ENCODE measurements at places on chromosomes 3 and 15.
A peak's percentile ranks its signal among the peaks of the same experiment; 100 is the strongest.

- no peak for DNase-seq
Observed at GRCh38 chr15:66186049-66186825, 67.3 kb downstream of the MEGF11 start.

GRCh38 chr3:111691293-111691909, 96.3 kb upstream of the ZBED2 start:
- peak; percentile 64 for DNase-seq

GRCh38 chr15:58547628-58548307, 116.0 kb downstream of the LIPC start:
- no peak for DNase-seq

- no peak for DNase-seq
Observed at GRCh38 chr15:43516185-43516584, 1.2 kb upstream of the MAP1A start.

GRCh38 chr15:90031231-90031791, 30.2 kb downstream of the ZNF710 start:
- peak; percentile 56 for DNase-seq

GRCh38 chr3:107973152-107973551, 117.7 kb downstream of the CD47 start:
- no peak for DNase-seq

- peak; percentile 84 for DNase-seq
Observed at GRCh38 chr3:181700168-181701087, 11.3 kb upstream of the SOX2 start.

- no peak for DNase-seq
Observed at GRCh38 chr3:46489875-46490274, 7.9 kb upstream of the RTP3 start.

DNA sequence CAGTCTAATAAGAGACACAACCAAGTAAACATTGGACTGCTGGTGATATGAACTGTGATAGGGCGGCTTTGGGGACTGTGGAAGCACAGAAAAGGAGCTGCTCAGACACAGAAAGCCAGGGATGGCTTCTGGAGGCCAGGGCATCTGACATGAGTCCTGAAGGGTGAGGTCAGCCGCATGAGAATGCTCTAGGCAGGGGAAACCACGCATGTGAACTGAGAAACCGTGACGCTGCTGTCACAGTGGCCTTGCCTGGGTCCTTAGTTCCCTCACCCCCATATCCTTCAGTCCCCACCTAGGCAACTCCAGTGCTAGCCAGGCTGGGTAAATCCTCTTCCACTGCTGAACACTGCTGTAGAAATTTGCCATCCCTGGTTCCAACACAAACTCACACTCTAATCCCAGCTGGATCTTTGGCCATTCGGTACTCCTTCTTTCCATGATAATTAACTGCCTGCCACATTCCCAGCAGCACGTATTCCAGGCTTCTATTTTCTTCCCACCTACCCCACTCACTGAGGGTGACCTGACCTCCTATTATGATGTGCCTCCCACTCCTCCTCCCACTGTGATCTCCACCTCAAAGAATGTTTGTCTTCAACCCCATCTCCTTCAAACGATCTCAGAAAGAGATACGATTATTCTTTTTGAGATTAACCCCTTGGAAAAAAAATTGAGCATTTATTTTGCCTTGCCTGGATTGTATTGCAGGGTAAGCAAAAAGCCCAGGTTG, 31.4 kb downstream of the CRYGS start:
- DNase-seq: no peak

DNA sequence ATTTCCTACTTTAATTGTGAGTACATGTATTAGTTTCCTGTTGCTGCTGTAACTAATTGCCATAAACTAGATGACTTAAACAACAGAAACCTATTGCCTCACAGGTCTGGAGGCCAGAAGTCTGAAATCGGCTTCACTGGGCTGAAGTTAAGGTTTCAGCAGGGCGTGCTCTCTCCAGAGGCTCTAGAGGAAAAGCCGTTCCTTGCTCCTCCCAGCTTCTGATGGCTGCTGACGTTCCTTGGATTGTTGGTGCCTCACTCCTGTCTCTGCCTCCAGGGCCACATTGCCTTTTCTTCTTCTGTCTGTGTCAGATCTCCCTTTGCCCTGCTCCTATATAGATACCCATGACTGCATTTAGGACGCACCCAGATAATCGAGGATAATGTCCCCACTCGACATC, 80.9 kb downstream of the ARHGAP31 start:
- DNase-seq: no peak

- peak; percentile 56 for DNase-seq
Observed at GRCh38 chr3:33915796-33916546, 117.5 kb downstream of the PDCD6IP start.

DNA sequence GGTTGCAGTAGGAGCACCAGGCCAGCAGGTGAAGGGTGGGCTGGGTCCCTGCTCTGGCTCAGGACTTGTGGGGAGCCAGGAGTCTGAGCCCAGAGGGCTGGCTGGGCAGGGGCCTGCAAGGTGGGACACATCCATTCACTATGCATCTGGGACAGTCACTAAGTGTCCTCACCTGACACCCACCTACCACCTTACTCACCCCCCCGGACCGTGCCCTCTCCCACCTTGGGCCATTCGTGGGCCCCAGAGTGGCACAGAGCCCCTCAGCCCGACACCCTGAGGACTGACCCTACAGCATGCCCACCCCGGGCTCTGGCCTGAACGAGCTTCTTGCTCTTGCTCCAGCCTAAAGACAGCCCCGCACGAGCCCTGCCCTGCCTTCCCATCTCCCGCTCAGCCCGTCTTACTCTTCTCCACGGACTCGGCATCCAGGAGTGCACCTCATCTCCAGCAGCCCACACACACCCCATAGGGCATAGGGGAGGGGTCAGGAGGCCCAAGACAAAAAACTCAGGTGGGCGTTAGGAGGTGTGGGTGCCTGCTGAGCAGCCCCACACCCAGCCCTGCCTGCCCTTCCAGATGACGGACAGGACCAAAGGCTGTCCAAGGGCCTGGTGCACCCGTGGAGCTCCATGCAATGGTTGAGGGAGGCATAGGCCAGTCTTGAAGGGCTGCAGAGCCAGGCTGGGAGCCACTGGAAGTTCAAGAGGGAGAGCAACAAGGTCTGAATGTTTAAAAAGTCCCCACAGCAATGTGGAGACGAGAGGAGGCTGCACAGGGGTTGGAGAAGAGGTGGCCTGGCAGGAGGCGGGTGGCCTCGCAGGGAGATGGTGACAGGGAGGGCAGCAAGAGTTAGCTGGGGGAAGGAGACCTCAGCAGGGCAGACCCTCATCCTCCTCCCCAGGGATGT, 27.0 kb downstream of the PTH1R start:
- no peak for DNase-seq

DNA sequence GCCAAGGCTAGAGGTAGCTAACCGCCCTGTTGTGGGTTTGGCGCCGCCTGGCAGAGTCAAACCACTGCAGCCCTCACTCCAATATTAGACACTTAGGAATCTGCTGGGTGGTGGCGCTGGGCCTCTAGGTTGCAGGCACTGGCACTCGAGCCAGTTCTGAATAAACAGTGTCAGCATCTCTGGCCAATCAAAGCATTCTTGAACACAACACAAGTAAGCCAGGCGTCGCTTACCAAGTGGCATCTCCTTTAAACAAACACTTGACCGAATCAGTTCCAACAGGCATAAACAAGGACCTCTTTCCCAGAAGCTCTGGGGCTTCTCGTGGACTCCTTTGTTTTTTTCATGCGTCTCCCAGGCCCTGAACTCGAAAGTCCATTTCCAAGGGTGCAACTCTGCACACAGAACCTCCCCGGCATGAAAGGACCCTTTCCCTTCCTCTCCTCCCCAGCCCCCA, 82.3 kb downstream of the LRIG1 start:
- no peak for DNase-seq

DNA sequence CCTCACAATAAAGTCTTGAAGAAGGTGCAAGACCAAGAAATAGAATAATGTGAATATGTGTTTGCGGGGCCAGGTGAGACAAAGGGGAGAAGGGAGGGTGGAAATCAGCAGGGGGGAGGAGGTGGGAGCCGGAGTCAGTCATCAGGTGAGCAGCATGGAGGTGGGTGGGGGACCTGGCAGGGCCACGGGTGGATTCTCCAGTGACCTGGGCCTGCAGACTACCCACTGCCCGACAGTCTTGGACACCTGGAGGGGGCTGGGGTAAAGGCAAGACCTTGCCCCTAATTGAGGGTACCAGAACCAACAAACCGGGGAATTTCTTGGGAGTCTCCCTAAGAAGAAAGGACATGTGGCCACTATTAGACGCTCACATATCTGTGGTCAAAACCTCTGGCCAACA, 95.8 kb downstream of the CHSY1 start:
- DNase-seq: no peak

DNA sequence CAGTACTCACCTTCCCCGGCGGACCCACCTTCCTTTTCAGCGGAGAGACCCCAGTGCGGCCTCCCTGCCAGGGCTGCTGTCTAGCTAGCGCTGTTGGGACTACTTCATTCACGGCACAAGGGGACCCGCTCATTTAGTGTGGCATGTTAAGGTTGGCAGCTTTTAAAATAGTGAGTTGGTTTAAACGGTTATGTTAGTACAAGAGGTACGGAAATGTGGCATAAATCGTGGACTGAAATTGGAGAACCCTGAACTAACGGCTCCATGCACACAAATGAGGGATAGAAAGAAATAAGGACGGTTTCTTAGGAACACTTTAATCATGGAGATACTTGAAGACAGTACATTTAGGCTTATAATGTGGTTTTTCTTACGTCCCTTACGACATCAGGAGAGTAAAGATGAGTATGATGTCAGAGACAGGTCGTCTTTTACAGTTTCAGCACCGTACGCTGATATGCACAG, 752 bp downstream of the CEP63 start:
- no peak for DNase-seq

GRCh38 chr3:15929944-15930571, 132.3 kb upstream of the ANKRD28 start:
- no peak for DNase-seq

DNA sequence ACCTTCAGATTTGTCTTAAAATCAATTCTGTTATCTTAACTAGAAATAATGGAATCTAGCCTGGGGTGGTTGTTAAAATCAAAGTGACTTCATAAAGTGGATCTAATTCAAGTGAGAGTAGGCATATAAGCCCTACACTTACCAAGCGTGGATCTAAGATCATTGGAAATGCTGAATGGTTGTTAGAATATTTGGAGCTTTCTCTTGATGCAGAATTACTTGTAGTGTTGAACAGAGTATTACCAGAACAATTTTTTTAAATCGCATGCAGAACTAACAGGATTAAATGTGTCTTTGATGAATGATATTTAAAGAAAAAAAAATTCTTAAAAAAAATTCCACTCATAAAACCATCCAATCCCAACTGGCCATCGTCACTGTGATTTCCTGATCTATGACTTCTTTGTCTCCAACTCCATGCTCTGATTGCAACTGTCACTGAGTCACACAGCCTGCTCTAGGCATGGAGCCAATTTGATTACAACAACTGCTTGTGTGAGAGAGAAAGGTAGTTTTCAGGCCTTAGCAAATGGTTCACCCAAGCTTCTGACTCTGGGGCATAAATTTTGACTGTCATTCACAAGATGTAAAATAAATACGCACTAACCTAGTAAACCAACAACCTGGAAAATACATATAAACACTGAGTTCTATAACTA, 25.9 kb upstream of the SPRED1 start:
- peak; percentile 99 for DNase-seq

DNA sequence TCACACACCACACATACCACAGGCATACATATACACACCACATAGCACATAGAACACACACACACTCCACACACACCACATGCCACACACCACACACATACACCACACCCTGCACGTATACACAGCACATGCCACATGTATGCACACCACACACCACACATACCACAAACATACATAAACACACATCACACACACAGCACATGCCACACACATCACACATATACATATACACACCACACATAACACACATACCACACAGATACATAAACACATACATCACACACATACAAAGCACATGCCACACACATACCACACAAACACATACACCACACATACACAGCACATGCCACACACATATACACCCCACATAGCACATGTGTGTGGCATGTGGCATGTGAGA, 171.1 kb downstream of the OR4M2 start:
- no peak for DNase-seq

GRCh38 chr15:47955021-47955420, 165.8 kb upstream of the SLC24A5 start:
- no peak for DNase-seq

DNA sequence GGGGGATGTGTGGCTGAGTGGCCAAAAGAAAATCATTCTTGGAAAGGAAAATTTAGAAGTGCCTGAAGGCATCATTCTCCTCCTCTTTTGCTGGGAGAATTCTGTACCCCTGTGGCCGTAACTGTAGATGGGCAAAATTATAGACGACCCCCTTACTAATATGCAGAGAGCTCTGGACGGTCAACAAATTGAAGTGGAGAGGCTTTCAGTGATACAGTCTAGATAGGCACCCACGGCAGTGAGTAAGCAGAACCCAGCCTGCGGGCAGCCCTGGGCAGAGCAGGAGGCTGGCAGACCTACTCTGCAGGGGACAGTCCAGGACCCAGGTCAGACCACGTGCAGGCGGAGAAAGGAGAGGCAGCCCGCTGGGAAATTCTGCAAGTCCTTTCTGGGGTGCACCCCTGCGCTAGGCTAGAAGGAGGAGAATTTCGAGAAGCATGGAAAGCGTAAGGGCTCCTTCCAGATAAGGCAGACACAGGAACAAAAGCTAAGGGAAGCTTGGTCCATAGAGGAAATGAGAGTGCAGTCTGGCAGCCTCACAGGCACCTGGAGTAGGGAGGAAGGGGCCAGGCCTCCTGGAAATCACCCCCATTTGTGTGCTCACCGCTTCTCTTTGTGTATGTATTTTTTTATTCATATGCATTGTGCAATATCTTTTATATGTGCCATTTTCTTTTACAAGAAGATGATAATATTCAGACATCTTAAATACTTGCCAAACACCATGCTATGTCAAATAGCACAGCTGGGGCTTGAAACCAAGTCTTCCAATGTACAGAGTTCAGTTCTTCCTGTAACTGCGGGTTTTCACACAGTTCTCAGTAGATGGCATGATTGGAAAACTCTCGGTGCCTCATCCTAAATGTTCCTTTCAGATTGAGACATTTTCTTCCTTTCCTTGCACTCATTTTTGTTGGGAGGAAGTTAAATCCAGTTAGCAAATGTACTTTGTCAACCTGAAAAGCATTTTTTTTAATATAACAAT, 40.2 kb downstream of the LRRK1 start:
- no peak for DNase-seq

DNA sequence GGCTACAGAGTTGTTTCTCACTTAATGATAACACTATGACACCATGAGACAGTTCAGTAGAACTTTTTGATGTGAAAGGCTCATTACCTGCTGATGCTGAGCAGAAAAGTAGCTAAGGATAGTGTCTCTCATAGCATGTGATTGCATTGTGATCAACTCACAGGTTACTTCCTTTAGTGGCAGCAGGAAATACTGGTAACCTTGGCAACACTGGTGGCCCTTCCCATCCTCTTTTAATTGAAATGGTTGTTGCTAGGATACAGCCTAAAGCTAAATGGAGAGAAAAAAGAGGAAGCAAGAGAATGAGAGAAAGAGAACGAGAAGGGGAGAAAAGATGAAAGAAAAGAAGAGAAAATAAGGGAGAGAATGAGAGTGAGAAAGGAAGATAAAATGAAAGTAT, 204.7 kb upstream of the GAP43 start:
- no peak for DNase-seq

All from SK-MEL-5 (cell line).